SJCRH30 (cell line): ENCODE measurements at places on chromosomes 3 and 15. TPM values are rescaled to one million over a fixed set of nuclear protein-coding genes. Genes with fewer than 3 reads are reported as not detected.
A peak's percentile ranks its signal among the peaks of the same experiment; 100 is the strongest.

GRCh38 chr15:100336061-100336460 lies 5.7 kb downstream of the ADAMTS17 start:
- no peak for DNase-seq

DNA sequence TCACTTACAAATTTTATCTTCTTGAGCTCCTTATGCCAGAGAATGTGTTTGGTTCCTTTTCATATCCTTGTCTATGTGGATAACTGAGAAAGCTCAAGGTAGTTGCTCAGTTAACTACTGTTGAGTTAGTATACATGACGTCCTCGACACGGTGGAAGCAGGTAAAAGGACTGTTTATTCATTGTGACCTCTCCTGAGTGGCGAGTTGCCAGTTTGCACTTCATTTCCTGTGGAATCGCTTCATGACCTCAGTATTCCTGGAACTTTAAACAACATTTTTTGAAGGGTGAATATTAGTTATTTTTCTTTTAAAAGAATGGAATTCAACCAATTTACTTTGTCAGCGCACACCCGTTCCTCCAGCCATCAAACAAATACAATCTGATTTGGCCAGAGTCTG lies 1.2 kb upstream of the TPRG1 start:
- DNase-seq: no peak

GRCh38 chr3:190426806-190427507 lies 22.7 kb downstream of the TMEM207 start:
- no peak for DNase-seq

- no peak for DNase-seq
These were observed 29.9 kb downstream of the RCN2 start for GRCh38 chr15:76961268-76962011.

DNA sequence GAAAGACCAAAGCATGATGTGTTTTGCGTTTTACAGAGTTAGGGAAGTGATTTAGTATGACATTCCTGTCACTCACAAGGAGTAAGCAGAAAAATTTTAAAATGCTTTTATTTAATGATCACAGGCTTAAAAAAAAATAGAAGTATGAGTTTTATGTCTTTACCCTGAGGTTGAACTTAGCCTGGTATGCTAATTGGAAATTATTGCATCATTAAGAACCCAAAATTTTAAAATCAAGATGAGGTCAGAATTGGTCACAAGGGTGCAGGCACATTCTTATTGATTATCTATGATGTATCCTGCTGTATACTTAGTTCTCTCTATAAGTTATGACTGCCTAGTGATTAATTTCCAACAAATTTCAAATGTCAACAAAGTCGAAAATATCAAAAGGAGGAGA lies 585.6 kb upstream of the ALCAM start:
- DNase-seq: no peak

GRCh38 chr3:114597871-114598270 lies 304.0 kb downstream of the TIGIT start:
- no peak for DNase-seq

GRCh38 chr15:51846066-51846462 lies 16.6 kb downstream of the TMOD3 start:
- DNase-seq: no peak

GRCh38 chr3:12984023-12984823 lies 89.0 kb downstream of the IQSEC1 start:
- DNase-seq: peak; percentile 86

DNA sequence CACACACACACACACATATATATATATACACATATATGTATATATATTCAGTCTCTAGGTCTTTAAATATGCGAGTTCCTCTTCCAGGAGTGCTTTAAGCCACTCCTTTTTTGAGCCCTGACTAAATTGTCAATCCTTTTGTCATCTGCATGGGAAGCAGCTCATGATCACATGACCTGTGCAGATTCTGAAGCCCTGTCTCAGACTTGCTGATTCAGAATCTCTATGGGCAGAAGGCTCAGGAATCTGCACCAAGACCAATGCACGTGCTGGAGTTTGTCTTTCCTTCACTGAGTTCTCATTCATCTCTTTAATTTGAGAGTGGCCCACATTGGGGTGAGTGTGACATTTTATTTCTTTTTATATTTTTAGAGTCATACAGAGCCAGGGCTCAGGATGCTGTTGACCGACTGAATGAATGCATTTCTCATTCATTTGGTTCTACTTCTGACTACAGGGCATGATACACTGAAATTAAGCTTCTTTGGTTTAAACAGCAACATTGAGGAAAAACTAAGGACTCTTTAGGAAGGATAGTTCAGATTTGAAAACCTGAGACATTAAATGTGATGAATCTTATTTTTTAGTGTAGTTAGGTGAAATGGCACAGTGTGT lies 307.5 kb downstream of the EDEM1 start:
- no peak for DNase-seq

DNA sequence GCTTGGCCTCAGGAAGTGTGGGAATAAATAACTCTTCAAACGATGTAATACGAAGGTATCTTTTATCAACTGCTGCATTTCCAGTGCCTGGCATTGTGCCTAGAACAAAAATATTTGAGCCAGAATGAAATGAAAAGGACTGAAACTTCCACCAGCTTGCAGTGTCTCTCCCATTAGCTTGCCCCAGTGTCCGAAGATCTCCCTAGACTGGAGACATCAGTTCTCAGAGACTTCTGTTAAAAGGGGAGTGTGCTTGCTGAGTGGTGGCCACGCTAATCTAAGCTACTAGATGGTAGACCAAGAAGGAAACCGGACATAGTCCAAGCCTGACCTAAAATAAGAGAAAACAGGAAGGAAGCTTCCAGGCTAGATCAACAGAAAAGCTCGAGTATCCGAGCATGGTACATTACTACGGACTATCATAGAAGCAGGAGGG lies 28.6 kb downstream of the KCNAB1 start:
- DNase-seq: no peak

GRCh38 chr3:34218706-34219385 lies 420.4 kb downstream of the PDCD6IP start:
- no peak for DNase-seq

DNA sequence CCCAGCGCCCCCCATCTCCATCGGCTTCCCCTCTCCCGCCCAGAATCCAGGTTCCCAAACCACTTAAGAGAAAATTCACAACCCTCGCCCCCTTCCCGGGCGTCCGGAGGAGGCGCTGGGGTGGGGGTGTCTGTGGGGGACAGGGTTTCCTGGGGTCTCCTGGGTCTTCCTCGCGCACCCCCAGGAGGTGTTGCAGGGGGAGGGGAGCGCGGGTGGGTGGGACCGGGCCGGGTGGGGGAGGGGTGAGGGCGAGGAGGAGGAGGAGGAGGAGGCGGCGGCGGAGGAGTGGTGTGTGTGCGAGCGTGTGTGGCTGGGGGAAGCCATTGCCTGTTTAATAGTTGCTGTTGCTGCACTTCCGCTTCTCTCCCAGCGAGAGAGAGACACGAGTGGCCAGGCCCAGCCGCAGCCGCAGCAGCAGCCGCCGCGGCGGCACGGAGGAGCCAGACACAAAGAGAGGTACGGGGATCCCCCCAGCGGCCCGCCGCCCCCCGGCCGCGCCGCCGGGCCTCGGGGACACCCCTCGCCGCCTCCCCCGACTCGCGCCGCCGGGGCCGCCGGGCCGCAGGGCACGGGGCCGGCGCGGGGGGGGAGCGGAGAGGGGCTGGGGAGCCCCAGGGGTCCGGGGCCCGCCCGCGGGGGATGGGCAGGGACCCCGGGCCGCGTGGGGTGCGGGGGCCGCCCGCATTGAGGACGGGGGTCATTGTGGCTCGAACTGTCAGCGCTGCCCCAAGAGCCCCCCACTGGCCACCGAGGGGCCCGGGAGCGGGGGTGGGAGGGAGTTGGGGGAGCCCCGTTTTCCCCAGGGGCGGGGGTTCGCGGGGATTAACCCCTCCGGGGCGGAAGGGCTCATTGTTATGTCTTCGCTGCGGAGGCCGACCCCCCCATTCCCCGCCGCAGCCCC lies at the start of gene UBE2E1:
Gene UBE2E1 (plus strand): TSS at position 323 of the 901 bp plus-strand sequence. CDS start 1,315 bp downstream, outside the sequence.
- DNase-seq: peak; percentile 81

GRCh38 chr3:33318710-33319380 lies 41.6 kb downstream of the FBXL2 start:
- no peak for DNase-seq

Gene ALPK3
- 35.9 and 49.9 TPM in 2 replicates for total RNA-seq

Gene GRK7
- 0.20 and 0.30 TPM in 2 replicates for total RNA-seq

Gene FRMD5
- total RNA-seq: 0.46 and 0.49 TPM in 2 replicates

Gene SMAD6
- 6.7 and 7.6 TPM in 2 replicates for total RNA-seq

Gene SH2D7
- 0.08 and 0.36 TPM in 2 replicates for total RNA-seq

Gene FEZF2
- not detected in 2 replicates for total RNA-seq
